Diencephalon (tissue), 1 donor: ENCODE measurements at places on chromosomes 3 and 15. TPM values are rescaled to one million over a fixed set of nuclear protein-coding genes. Genes with fewer than 3 reads are reported as not detected.

The SLC41A3 gene
- 63.2 TPM for total RNA-seq

The ZCWPW2 gene
- total RNA-seq: 2.8 TPM

The SLC51B gene
- 0.69 TPM for total RNA-seq

The CHRNA7 gene
- total RNA-seq: 12.7 TPM

The ANKRD63 gene
- 2.3 TPM for total RNA-seq

The CEP63 gene
- total RNA-seq: 28.1 TPM

The RASGRF1 gene
- 26.1 TPM for total RNA-seq

The CNTN6 gene
- total RNA-seq: 35.1 TPM

The FURIN gene
- 9.9 TPM for total RNA-seq

The OXSM gene
- total RNA-seq: 11.1 TPM

The LRRIQ4 gene
- total RNA-seq: 1.6 TPM

The UBE2E2 gene
- total RNA-seq: 46.4 TPM

The FRMD4B gene
- 30.7 TPM for total RNA-seq

The FILIP1L gene
- total RNA-seq: 3.5 TPM

The SLC35G2 gene
- 33.0 TPM for total RNA-seq

The IL16 gene
- total RNA-seq: 1.8 TPM

The GOLGA8T gene
- total RNA-seq: 0.69 TPM

The CLPX gene
- total RNA-seq: 66.9 TPM

The TGM5 gene
- not detected for total RNA-seq

The VILL gene
- total RNA-seq: 7.6 TPM

The GOLGA8Q gene
- 0.69 TPM for total RNA-seq

The PP2D1 gene
- not detected for total RNA-seq

The CDC25A gene
- total RNA-seq: 10.8 TPM

The SLC12A1 gene
- total RNA-seq: 5.8 TPM

The GOLGA8J gene
- total RNA-seq: 0.23 TPM

The COMMD2 gene
- total RNA-seq: 66.7 TPM

The ISLR2 gene
- 60.2 TPM for total RNA-seq

The TM4SF18 gene
- total RNA-seq: 4.8 TPM

The TBL1XR1 gene
- 247 TPM for total RNA-seq

The EXOSC7 gene
- 29.5 TPM for total RNA-seq

The GBE1 gene
- 22.1 TPM for total RNA-seq

The C3orf38 gene
- 60.2 TPM for total RNA-seq

The GADL1 gene
- total RNA-seq: 4.8 TPM

The ZNF502 gene
- total RNA-seq: 13.8 TPM

The POLR2M gene
- 399 TPM for total RNA-seq

The AHSG gene
- total RNA-seq: 0.23 TPM

The ANKRD28 gene
- 90.7 TPM for total RNA-seq

The SUSD5 gene
- total RNA-seq: 7.4 TPM

The SPTBN5 gene
- 0.92 TPM for total RNA-seq

The PSTPIP1 gene
- total RNA-seq: 0.23 TPM

The RBMS3 gene
- 36.2 TPM for total RNA-seq

The IGSF10 gene
- 4.8 TPM for total RNA-seq

The CCDC39 gene
- 3.9 TPM for total RNA-seq

The CA12 gene
- 13.8 TPM for total RNA-seq

The MBD4 gene
- total RNA-seq: 24.9 TPM

The TMIE gene
- total RNA-seq: 1.6 TPM

The SIDT1 gene
- 19.6 TPM for total RNA-seq

The GABRR3 gene
- not detected for total RNA-seq

The AADAC gene
- total RNA-seq: not detected

The KLHL40 gene
- 0.23 TPM for total RNA-seq

The GATA2 gene
- 1.2 TPM for total RNA-seq

The MESP2 gene
- 0.92 TPM for total RNA-seq

The SLC6A20 gene
- 5.1 TPM for total RNA-seq

The CPN2 gene
- total RNA-seq: not detected

The SLC9C1 gene
- total RNA-seq: 0.23 TPM

The SV2B gene
- 30.2 TPM for total RNA-seq

The GABRB3 gene
- 141 TPM for total RNA-seq

The VEPH1 gene
- total RNA-seq: 26.1 TPM

The CIDEC gene
- not detected for total RNA-seq
